Uterus (tissue), 4 donors: ENCODE measurements at places on chromosomes 6 and 20. TPM values are rescaled to one million over a fixed set of nuclear protein-coding genes. Genes with fewer than 3 reads are reported as not detected.

- H3K4me1 ChIP-seq: no peaks in the 10 kb centered on the region
- no peak overlapping the region for H3K4me3 ChIP-seq
- H3K27me3 ChIP-seq: no peaks in the 10 kb centered on the region
- peak overlapping the region; percentile 24 for H3K27ac ChIP-seq
Observed at GRCh38 chr6:112163295-112164257, 76.2 kb downstream of the FAM229B start.

GRCh38 chr20:45538209-45538799, 978 bp downstream of the WFDC6 start:
- H3K4me1 ChIP-seq: no peaks in the 10 kb centered on the region
- no peaks in the 10 kb centered on the region for H3K27me3 ChIP-seq
- H3K27ac ChIP-seq: no peak overlapping the region
- H3K36me3 ChIP-seq: no peaks in the 10 kb centered on the region
- DNase-seq: no peak

DNA sequence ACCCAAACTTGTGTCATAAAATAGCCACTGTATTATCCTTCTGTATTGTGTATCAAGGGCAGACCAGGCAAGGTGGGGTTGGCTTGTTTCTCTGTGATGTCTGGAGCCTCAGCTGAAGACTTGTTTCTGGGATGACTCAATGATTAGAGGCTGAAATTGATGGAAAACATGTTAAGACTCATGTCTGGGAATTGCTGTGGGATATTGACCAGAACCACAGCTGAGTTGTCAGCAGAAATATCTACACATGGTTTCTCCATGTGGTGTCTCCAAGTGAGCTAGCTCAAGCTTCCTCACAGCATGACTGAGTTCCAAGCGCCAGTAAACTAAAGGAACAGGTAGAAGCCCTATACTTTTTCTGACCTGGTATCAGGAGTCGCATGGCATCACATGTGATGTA, 128.5 kb upstream of the SYNDIG1 start:
- H3K4me1 ChIP-seq: no peaks in the 10 kb centered on the region
- H3K27me3 ChIP-seq: no peaks in the 10 kb centered on the region
- H3K27ac ChIP-seq: no peak overlapping the region
- DNase-seq: no peak
- H3K36me3 ChIP-seq: no peaks in the 10 kb centered on the region
- H3K4me3 ChIP-seq: no peak overlapping the region

DNA sequence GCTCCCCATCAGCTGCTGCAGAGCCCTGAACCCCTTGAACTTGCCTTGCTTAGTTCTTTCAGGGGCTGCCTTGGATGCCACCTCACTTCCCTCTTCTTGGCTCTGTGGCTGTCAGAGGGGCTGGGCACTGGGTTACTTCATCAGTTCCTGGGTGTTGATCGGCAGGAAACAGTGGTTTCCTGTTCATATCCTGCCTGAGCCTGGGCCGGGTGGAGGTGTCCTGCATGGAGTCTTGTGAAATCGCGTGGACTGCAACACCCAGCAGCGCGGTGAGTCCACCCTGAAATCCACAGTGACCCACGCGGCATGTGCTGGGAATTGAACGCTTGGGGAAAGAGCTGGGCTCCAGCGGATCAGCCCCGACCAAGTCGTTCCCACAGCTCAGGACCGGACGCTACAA, 97.5 kb downstream of the CDH26 start:
- no peak overlapping the region for H3K4me3 ChIP-seq
- no peak for DNase-seq
- H3K27ac ChIP-seq: no peak overlapping the region
- no peaks in the 10 kb centered on the region for H3K36me3 ChIP-seq
- H3K4me1 ChIP-seq: no peaks in the 10 kb centered on the region

DNA sequence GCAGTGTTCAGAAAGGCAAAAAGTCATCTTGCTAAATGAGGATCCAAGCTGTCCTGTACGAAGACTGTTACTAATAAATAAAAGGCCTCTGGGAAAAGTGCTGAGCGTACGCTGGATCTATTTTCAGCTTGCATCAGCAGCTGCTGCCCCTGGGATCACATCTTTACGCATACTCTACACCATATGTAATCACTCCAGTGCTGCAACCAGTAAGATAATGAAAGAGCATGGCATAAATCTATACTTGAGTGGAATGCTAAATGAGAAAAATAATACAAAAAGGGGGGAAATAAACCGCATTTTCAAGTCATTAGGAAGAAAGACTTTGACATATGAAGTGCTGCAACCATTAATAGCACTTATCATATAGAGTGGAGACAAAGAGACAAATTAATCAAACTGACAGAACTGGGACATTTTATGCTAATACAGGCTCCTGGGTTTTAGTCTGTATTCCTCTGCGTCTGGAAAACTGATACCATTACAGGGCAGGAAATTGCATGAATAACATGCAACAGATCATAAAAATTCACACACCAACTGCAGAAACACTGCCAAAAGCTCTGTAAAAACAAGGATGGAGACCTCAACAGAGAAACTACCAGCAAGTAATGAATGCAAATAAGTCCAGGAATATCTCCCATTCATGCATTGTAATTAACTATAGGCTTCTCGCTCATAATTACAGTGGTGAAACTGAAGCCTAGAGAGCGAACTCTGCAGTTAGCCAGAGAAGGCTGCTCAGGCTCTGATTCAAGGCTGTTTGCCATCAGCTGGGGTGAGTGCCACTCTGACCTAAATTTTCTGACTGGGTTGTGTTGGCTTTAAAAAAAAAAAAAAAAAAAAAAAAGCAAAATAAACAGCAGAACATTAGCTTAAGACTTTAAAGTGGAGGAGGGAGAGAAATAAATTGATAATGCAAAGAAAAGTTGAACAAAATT, 83.8 kb downstream of the GJA10 start:
- H3K36me3 ChIP-seq: no peaks in the 10 kb centered on the region
- H3K27me3 ChIP-seq: no peaks in the 10 kb centered on the region
- no peak overlapping the region for H3K27ac ChIP-seq
- no peak for DNase-seq
- no peak overlapping the region for H3K4me3 ChIP-seq
- H3K4me1 ChIP-seq: no peaks in the 10 kb centered on the region

The ZNF334 gene
- total RNA-seq: 5.0 TPM

The CPNE5 gene
- total RNA-seq: 9.5 TPM

The CABLES2 gene
- 1.3 TPM for total RNA-seq

GRCh38 chr6:70310063-70310694, 7.3 kb upstream of the COL9A1 start:
- H3K27ac ChIP-seq: no peak overlapping the region
- no peaks in the 10 kb centered on the region for H3K4me1 ChIP-seq
- DNase-seq: no peak
- no peaks in the 10 kb centered on the region for H3K27me3 ChIP-seq
- H3K36me3 ChIP-seq: no peaks in the 10 kb centered on the region
- no peak overlapping the region for H3K4me3 ChIP-seq

- H3K4me3 ChIP-seq: no peak overlapping the region
- no peaks in the 10 kb centered on the region for H3K36me3 ChIP-seq
Observed at GRCh38 chr6:129661536-129662405, 48.2 kb downstream of the ARHGAP18 start.
